ENCODE measurements at places on chromosomes 16 and 17.

- DNase-seq, result no peak
Observed at GRCh38 chr16:24920568-24920967, 74.8 kb downstream of the SLC5A11 start.

DNA sequence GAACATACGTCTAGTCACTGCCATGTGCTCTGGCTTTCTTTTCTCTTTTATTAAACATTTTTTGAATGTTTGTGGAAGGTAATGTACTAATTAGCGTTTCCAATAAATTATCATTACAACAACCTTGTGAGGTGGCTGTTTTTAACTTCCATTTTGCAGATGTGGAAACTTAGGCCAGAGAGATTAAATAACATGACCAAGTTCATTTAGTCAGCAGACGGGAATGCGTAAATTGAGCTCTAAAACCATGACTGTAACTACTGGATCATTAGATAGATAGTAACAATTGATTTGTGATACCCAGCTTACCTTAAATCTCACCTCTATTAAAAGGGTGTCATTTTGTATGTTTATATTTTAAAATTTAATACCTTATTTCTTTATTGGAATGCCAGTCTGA is 49.4 kb downstream of the RABEP1 start:
- DNase-seq, result no peak

DNA sequence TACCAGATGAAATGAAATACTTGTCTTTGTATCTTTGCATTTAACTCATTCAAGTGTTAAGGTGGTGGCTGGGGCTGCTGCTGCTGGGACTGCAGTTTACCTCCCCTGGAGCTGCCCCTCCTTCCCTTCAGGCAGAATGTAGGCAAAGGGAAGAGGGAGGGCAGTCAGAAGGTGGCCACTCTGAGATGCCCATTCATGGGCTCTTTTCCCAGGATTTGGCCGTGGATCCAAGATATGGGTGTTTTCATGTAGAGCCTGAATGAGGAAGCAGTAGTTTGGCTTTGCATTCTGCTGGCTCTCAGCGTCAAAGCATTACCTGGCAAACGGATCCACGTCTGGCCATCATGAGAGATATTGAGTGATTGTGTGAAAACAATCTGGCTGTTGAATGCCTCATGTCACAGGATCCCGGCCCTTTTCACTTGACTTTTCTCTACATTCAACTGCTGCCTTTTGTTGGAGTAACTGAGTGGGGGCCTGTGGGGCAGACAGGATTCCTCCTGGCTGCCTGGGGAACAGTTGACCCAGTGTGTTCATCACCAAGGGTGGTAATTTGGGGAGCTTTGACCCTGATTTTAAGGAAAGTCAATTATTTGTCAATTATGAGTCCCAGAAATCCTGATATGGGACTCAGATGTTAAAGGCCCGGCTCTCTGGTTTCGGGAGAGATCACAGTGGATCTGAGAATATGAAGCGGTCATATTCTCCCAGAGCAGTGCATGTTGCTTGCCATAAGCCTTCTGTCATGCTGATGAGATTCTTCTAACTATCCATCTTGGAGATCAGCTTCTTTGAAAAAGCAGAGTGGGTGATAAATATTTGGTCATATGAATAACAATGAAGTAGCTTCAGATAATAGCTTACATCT is 236.8 kb downstream of the IRX3 start:
- DNase-seq, result no peak

DNA sequence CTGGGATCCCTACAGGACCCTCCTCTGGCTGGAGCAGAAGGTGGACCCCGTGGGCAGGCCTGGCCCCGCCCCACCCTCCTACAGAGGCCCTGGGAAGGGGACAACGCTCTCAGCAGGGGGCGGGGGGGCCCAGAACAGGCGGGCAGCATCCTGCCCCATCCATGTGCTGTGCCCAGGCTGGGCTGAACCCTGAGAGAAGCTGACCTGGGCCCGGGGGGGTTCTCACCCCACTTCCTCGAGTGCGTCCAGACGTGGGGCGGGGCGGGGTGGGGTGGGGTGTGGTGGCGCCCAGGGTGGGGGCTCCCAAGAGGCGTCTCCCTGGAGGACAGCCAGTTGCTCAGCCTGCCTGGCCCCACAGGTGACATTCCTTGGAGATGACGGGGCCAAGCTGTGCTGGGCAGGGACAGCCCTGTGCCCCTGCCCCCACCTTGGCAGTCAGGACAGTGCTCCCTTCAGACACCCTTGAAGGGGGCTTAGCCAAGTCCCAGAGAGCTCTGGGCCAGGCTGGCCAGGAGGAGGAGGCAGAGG is 390 bp upstream of the UNC13D start:
- DNase-seq, result no peak

GRCh38 chr17:10622617-10623485 is 34.3 kb downstream of the MYH3 start:
- DNase-seq, result no peak

GRCh38 chr17:34609210-34609609 is 29.8 kb downstream of the TMEM132E start:
- no peak for DNase-seq

DNA sequence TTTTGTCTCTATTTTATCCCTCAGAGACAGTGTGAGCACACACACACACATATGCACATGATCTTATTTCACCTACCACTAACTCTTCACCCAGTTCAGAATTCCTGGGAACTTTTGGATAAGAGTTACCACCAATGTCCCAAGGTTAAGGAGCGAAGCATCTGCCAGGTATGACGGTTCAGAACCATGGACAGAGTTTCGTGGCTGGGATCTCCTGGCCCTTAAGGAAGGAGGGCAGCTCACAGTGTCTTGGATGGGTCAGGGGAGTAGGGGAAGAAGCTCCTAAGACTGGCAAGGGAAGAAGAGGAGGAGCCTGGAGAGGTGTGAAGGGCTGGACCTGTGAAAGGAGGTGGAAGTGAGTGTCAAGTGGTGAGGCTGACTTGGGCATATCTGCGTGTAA is 23.0 kb upstream of the TMEM132E start:
- no peak for DNase-seq

DNA sequence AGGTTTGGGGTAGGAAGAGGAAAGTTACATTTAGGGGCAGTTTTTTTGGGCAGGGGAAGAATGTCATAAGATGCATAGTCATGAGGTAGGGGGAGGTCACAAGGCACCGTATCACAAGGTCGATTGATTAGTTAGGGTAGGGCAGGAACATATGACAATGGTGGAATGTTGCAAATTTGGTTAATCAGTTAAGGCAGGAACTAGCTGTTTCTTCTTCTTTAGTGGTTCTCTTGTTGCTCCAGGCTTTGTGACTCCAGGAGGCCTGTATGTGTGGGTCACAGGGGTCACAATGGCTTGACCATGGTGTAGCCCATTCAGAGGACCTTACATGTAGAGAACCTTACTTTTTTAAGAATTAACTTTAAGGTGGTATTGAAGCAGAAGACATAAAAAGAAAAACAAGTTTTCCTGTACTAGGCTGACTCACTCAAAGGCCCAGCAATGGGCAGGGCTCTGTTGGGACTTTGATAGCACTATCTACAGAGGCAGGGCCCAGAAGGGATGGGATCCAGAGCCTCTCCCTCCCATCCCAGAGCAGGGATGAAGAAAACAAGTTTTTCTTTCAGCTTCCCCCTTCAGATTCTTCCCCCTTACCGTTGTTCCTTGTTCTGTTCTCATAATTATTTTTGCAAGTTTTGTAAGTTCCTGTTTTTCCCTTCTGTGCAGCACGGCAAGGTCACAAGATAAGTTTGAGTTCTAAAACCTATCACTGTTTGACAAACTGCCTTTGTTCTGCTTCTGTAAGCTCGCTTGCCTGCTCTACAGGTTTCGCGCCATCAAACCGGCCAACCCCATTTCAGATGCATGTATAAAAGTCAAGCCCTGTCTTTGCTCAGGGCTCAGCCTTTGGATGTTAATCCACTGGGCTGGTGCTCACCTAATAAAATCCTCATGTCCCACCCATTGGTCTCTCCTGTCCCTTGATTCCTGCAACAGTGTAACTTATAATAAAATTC is 45.8 kb upstream of the ATF7IP2 start:
- no peak for DNase-seq

- no peak for DNase-seq
Observed at GRCh38 chr17:40342504-40343218, 21.9 kb downstream of the GJD3 start.

DNA sequence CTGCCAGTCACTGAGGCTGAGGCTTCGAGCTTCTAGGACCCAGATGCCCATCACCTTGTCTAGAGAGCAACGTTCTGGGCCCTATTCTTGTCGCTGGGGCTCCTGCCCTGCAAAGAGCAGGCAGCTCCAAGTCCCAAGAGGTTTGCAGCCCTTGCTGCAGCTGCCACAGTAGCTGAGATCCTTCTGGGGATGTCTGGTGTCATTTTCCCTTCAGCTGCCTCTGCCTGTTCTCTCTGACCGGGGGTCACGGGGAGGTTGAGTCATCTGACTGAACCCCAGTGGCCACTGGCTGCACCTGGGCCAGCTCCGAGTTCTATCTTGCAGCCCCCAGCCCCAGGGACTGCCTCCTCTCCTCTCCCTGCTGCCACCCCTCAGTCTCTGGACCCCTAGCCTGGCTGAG is 4.9 kb downstream of the WSCD1 start:
- DNase-seq, result no peak
